Small intestine (tissue), 16 donors: ENCODE measurements at places on chromosomes 6 and 20.
A peak's percentile ranks its signal among the peaks of the same experiment; 100 is the strongest.

- DNase-seq, result no peak
These were observed 209.8 kb downstream of the TFAP2A start for GRCh38 chr6:10205120-10205519.

DNA sequence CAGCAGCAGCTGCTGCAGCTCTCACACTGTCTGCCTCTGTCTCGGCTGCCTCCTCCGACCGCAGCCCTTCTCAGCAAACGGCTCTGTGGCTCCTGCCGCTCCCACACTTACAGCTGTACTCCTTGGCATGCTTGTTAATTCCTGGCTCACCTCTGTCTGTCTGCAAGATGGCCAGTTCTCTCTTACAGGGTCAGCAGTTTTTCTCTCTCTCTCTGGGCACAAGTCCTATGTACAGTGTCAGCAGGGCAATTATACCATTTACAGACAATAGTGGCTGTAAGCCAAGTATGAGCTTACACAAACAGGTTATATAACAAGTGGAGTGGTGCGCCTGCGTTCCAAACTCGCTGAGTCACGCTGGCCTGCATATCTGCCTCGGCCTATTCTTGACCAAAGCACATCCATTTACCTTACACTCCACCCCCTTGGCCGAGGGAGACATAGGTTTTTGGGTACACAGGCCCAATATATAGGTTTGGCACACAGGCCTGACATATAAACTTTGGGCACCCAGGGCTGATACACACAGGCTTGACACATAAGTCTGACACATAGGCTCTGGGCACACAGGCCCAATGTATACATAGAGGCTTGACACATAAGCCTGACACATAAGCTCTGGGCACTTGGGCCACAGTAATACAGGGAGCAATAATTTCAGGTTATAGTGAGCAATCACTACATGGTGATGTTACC is 4.4 kb downstream of the ZKSCAN3 start:
- peak; percentile 25 for DNase-seq

DNA sequence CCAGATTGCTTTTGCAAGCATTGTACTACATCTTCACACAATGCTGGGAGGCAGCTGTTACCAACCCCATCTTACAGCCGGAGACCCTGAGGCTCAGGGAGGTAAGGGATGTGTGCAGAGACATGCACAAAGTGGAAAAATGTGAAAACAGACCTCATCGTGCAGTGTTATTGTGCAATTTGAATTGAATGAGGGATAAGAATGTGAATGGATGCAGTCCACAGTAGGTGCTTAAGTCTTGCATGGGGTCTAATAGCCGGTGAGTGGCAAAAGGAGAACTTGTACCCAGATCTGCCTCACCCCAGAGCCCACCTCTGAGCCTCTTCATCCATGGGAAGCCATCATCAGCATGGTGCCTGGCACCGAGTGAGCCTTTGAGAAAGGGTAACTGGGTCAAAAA is 42.1 kb downstream of the SLC52A3 start:
- DNase-seq, result no peak

DNA sequence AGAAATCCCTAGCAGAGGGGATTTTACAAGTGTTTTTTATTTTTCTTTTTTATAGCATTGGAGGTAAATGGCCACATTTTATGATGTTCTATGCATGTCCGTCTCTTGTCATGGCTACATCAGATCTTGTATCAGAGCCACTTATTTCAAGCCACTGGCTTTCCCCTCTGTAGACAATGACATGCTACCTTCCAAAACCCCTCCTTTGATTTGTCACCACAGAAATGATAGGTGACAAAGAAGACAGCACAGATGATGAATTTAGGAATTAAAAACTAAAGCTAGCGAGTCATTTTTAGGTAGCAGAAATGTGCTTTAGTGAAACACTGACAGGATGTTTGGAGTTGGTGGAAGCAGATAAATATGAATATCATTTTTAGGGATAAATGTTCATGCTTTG is 20.8 kb downstream of the PLCB1 start:
- DNase-seq, result no peak

- DNase-seq, result no peak
These were observed 5.1 kb downstream of the PEX6 start for GRCh38 chr6:42973926-42974325.

- no peak for DNase-seq
These were observed 514.0 kb upstream of the BTBD3 start for GRCh38 chr20:11403711-11404110.

- peak; percentile 5 for DNase-seq
These were observed 182.7 kb downstream of the PHACTR1 start for GRCh38 chr6:12899046-12899833.

DNA sequence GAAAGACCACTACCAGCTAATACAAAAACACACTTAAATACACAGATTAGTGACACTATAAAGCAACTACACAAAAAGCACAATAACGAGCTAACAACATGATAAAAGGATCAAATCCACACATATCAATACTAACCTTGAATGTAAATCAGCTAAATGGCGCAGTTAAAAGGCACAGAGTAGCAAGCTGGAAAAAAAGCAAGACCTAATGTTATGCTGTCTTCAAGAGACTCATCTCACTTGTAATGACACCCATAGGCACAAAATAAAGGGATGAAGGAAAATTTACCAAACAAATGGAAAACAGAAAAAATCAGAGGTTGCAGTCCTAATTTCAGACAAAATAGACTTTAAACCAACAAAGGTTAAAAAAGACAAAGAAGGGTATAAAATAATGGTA is 86.3 kb downstream of the NUS1 start:
- no peak for DNase-seq

GRCh38 chr6:128000363-128000762 is 99.5 kb upstream of the THEMIS start:
- DNase-seq, result no peak

DNA sequence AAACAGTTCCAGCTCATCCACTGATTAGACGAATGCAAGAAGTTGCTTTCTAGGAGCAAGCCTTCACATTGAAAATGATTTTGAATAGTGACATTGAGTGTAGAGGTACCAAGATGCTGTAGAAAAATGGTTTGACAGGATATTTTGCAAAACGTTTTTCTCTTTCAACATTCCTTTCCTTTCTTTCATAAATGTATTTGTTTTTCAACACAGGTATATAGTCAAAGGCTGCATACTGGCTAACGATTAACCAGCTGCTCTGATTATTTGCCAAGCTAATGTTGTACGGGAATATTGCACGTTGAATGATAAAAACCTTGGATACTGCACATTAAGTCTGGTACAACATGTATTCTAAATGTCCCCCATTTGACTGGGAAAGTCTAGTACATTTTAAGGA is 78.8 kb upstream of the TENT5A start:
- DNase-seq, result peak; percentile 67

GRCh38 chr6:166903500-166903899 is 52.9 kb downstream of the RNASET2 start:
- DNase-seq, result no peak

DNA sequence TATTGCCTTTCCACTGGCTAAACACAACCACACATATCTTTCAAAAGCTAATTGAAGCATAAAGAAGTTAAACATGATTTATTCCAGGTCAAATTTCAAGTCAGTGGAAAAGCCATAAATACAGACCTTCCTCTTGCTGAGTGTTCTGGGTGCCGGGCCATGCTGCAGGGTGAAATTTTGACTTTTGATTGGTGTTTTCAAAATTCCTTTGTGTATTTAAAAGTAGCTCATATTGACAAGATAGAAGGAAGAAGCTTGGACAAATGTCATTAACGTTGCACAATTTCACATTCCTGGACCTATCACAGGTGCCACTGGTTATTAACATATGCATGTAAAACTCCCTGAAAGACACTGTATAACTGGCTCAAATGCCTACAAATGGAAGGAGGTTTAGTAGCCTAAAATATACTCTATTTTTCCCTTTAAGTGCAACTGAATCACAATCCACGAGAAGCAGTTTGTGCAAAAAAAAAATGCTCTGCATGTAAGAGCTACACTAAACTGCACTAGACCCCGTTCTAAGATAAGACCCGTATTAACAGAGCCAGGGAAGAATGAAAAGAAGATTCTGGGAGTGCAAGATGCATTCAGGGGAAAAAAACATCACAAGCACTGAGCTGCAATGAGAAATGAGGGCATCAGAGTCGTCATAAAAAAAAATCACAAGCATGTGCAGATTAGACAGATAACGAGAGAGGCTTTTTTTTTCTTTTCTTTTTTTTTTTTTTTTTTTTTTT is 30.4 kb downstream of the ATXN1 start:
- peak; percentile 65 for DNase-seq

DNA sequence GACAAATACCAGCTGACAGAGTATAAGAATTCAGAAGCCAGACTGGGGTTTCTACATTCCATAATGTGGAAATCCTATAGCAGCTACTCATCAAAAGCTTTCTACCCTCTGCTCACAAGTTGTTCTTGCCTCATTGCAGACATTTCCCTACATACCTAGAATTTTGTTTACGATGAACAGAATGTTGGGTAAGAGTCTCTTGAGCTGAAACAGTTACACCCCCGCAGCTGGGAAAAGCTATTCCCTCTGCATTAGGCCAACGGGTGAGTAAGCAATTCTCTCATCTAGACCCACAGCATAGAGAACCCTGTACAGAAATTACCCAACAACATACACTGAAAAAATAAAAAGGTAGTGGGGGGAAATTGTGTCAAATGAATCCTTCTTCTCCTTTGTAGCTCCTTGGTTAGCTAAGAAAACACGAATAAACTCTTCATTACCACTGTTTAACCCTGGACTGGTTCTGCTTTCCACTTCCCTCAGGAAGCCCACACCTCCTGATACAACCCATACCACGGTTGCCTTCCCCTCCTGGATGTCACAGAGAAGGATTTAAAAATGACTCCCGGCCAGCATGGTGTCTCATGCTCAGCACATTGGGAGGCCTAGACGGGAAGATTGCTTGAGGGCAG is 215.0 kb upstream of the SHLD1 start:
- no peak for DNase-seq

GRCh38 chr6:119138906-119139541 is 60.6 kb upstream of the FAM184A start:
- DNase-seq, result no peak

DNA sequence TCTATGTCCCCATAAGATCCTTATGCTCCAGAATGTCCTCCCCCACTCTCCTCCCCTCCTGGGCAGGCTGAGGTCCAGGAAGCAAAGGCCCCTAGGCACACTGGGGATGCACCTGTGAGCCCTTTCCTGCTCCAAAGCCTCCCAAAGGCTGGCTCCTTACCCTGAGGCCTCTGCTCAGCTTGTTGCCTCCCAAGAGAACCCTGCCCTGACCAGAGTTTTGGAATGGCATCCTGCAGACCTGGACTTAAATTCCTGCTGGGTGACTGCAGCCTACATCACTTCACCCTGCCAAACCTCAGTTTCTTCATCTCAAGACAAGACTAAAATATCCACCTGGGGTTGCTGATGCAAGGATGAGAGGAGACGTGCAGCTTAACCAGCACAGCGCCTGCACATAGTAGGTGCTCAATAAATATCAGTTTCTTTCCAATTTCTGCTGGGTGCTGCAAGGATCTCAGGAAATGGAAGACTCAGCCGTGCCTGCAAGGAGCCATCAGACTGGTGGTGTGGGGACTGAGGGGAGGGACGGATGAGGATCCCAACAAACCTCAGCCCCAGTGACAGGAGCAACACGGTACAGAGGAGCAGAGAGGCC is 2.1 kb upstream of the LBP start:
- DNase-seq, result no peak

DNA sequence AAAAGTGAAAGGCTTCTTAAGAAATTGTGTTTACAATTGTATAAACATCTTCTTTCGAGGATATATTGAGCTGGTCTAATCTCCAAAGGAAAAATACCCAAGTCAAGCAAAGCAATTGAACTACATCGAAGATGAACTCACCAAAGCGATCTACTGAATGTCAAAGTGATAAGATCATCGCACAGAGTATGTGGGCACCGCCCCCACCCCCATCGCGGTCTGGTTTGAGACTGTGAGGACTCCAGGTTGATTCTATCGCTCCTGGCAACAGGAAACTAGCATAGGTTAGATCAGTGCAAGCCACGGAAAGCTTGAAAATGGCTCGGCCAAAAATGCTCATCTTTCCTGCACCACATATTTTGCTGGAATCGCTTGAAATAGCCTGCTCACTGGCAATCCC is 133.2 kb upstream of the RPS6KA2 start:
- DNase-seq, result no peak

- DNase-seq, result peak; percentile 60
These were observed 1.1 kb upstream of the CLIC1 start for GRCh38 chr6:31737315-31737990.

DNA sequence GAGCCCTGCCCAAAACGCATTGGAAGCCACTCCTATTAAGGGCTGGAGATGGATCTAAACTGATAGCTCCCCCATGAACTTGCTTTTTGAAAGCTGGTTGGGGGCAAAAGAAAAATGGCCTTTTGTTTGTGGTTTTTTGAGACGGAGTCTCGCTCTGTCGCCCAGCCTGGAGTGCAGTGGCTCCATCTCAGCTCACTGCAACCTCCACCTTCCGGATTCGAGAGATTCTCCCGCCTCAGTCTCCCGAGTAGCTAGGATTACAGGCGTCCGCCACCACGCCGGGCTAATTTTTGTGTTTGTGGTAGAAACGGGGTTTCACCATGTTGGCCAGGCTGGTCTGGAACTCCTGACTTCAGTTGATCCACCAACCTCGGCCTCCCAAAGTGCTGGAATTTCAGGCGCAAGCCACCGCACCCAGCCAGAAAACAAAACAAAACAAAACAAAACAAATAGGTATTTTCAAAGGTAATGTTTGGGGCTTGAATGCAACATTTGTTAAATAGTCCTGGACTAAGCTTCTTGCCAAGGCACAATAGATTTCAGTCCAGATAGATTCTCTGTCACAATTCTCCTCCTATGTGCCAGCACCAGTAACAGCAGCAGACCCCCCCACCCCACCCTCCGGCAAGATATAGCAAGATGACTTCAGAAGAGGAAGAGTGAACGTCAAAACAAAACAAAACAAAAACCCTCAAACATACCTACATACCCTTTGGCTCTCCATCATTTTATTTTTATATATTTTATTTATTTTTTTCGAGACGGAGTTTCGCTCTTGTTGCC is 26.5 kb upstream of the ABT1 start:
- no peak for DNase-seq

DNA sequence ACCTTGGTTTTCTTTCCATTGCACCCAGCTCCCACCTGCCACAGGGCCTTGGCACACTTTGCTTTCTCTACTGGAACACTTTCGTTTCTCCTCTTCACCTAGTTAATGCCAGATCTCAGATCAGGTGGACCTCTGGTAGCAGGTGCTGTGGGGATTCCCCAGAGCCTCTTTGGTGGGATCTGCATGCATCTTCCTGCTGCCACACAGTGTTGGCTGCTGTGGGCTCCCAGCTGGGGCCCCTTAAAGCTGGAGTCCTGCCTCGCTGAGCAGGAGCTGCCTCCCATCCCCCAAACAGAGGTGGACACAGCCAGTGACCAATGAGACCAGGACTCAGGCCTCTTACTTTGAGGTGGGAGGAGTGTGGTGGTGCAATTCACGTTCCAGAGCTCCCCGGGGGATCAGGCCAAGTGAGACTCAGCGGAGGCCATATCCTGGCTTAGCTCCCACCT is 28.4 kb downstream of the CEBPB start:
- no peak for DNase-seq
